Breast epithelium (tissue), 4 donors: ENCODE measurements at places on chromosomes 11 and 22.

DNA sequence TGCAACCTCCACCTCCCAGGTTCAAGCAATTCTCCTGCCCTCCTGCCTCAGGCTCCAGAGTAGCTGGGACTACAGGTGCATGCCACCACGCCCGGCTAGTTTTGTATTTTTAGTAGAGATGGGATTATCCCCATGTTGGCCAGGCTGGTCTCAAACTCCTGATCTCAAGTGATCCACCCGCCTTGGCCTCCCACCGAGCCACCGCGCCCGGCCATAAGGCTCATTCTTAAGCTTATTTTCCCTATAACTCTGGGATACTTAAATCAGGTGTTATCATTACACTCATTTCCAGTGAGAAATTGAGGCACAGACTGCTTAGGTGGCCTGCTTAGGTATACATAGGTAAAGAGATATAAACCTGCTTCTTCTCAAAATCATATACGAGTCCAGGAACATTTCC lies 188.3 kb upstream of the MTNR1B start:
- no peak for DNase-seq

- DNase-seq = no peak
These were observed 54.0 kb downstream of the KREMEN1 start for GRCh38 chr22:29126670-29127395.

DNA sequence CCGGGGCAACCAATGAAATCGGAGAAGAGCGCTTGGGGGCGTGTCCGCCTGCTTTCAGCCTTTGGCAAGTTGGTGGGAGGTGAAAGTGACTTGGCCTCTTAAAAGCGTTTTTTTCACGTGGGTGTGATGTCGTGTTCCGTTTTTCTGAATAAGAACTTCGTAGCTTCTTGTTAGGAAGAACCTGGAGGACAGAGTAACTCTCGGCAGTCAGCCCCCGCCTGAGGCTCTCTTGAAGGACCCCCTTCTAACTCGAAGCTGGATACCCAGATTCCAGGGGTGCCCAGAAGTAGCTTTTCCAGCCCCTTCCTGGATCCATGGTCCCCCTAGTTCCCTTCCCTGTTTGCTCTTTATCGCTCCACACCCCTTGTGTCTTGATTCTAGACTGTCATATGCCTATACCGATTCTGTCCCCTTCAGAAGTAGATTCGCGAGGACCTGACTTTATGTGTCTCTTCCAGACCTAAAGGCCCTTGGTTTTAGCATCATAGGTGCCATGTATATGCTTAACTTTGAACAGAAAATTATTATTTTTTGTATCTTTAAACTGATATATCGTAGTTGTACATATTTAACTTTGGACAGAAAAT lies 915 bp upstream of the OSBP start:
- no peak for DNase-seq

- DNase-seq = no peak
These were observed 585.3 kb downstream of the INSC start for GRCh38 chr11:15699978-15700377.

GRCh38 chr11:126945319-126945718 lies 55.3 kb downstream of the KIRREL3 start:
- no peak for DNase-seq

GRCh38 chr11:119361056-119361787 lies 14.7 kb upstream of the MFRP start:
- DNase-seq = no peak

DNA sequence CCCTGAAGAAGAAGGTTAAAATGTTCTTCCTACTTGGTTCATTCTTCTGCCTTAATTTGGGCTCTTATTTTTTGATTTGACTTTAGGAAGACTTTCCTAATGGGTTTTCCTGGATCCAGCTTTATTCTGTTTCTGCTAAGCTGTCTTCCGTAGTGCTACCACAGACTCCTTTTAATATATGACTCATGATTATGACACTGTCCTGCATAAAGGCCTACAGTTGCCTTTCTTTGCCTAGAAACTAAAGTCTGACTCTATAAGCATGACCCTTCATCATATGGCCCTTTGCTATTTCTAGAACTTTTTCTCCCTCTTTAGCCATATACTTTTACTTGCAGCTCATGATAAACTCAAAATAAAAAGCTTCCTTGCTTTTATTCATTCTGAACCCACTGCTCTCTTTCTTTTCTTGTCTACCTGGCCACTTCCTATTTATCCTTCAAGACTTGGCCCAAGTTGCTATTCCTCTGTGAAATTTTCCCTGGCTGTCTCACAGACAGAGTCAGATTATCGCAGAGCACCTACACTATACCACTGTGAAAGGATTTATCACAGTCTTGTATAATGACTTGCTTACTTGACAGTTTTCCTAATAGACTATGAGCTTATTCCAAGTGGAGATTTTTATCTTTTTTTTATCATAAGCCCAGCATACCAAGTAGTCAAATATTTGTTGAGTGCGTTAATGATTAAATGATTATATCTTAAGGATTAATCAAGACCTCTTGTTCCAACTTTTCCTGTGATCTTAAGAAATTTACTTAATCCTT lies 24.7 kb downstream of the TBCEL start:
- no peak for DNase-seq

GRCh38 chr22:49269371-49269770 lies 558.3 kb downstream of the BRD1 start:
- DNase-seq = no peak

- no peak for DNase-seq
These were observed 1.6 kb upstream of the SYCE3 start for GRCh38 chr22:50564289-50564688.

- DNase-seq = no peak
These were observed 10.6 kb upstream of the ARAP1 start for GRCh38 chr11:72762641-72763304.
